AG20443 (cell line): ENCODE measurements at places on chromosomes 13 and 19.

- DNase-seq: no peak
Measured at GRCh38 chr13:42880056-42880605, 98.7 kb downstream of the FAM216B start.

DNA sequence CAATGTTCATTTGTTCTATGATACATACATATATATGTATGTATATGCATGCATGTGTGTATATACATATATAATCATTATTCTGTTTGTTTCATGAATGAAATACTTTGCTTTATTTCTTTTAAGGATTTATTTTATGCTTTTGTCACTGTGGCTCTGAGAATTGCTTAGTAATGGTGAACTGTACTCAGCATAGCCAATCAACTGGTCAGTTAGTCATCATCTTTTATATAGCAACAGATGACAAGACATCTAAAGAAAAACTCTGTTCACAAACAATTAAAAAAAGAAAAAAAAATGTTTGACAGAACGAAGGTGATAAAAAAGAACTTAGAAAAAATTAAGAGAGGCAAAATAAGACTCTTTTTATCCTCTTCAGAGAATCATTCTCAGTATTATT, 1440.3 kb downstream of the PCDH9 start:
- DNase-seq: no peak

- DNase-seq: no peak
Measured at GRCh38 chr13:80633251-80633650, 292.3 kb upstream of the SPRY2 start.

DNA sequence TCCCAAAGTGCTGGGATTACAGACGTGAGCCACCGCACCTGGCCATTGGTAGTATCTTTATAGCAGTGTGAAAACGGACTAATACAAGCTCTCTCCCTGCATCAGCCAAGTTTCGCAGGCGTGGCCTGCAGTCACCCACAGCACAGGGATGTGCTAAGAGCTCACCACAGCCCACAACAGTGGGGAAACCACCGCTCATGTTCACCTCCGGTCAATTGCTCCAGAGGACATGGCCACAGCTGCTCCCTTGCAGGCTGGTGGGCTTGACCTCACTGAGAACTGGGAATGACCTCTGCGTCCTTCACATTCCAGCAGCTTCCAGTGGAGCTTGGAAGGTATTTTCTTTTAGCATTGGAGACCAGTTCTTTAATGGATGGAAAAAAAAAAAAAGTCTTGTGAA, 156.4 kb downstream of the KCTD15 start:
- DNase-seq: no peak

DNA sequence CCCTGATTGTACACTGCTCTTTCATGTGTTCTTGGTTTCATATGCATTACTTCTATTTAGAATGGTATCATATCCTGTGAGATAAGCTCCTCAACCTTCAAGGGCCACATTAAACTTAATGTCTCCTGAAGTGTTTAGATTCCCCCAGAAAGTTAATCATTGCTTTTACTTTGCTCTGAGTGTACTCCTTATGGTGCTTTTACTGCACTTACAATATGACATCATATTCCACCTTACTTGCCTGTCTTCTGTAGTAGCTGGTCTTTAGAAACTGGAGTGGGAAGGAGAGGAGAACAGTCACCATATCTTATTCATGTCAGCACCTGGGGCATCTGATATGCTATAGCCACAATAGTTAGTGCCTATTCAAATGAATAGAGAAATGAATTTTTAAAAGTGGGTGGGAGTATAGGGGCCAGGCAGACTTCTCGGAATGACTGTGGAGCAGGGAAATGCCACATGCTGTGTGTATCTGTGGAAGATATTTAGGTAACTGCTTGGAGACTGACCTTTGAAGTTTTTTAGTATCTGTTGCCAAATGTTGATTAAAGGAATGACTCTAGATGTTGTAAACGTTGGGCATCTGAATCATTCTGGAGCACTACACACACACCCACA, 40.2 kb downstream of the SLAIN1 start:
- DNase-seq: no peak

DNA sequence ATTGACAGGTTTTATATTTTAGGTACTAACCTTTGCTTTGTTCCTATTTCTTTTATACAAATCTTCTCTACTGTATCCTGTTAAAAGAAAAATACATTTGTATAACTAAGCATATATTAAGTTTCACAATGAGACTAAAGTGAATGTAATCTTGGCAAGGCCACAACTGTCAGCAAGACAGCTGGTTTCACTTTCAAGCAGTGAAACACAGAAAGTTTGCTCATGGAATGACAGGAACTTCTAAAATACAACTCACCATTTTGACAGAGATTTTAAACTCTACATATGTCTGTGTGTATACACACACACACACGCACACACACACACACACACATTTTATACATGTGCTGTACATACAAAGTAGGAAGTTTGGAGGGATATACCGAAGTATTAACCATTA, 53.3 kb downstream of the PARP4 start:
- DNase-seq: peak; percentile 68
